H4 (cell line): ENCODE measurements at places on chromosomes 7 and 10. TPM values are rescaled to one million over a fixed set of nuclear protein-coding genes. Genes with fewer than 3 reads are reported as not detected.

DNA sequence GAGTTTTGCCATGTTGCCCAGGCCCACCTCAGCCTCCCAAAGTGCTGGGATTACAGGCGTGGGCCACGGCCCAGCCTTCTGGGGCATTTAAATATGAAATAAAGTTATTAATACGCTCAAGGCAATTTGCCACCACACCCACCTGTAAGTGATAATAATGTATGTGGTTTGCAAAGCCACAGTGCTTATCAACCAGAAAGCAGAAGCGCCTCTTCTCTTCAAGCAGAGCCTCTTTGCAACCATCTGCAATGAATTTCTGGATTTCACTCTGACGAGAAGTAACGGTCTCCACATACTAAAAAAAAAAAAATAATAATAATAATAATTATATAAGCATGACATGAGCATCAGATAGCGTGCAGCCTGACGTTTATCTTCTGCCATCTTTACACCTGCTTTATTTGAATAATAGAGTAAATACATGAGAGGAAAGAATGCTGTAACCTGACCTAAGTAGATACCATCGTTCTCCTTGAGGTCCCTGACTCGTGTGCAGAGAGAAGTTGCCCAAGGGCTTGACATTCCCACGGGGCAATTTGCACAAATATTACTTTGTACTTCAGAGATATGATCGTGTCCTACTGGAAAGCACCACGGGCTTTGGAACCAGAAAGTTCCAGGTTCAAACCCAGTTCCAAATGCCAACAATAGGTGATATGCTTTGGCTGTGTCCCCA is 34.0 kb downstream of the BRI3 start:
- no peak for DNase-seq

GRCh38 chr10:114332301-114333192 is 71.8 kb downstream of the AFAP1L2 start:
- no peak for DNase-seq

The RFC2 gene
- 80.6 and 97.3 TPM in 2 replicates for total RNA-seq

DNA sequence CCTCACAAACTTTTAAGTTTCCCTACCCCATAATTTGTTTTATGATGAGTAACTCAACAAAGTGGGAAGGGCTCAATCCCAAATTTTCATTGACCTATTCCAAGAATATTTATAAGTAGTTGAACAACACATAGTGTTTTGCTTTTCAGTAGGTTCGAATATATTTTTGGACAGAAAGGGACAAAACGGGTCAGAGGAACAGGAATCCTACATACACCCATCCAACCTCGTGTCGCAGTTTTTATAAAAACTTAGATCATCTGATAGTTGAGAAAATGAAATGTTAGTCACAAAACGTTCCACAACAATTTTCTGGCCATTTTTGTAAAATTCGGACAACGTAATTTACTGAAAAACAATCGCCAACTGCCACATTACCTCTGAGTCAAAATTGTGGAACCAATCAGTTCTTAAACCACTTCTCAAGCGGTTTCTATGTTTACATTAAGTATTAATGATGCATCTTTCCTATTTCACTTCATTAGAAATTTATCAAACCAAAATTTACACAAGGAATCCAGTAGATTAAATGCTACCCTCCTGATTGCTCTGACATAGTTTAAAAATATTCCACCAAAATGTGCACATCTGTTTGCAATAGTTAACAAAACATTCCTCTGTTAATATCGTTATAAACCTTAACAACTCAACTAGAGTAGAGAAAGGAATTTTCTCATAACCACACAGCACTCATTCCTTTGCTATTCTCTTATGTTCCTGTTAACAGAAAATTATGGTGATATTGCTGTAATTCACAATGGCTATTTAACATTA is 6.3 kb downstream of the WNT16 start:
- no peak for DNase-seq
